ENCODE measurements at places on chromosomes 1 and 21. TPM values are rescaled to one million over a fixed set of nuclear protein-coding genes. Genes with fewer than 3 reads are reported as not detected.

DNA sequence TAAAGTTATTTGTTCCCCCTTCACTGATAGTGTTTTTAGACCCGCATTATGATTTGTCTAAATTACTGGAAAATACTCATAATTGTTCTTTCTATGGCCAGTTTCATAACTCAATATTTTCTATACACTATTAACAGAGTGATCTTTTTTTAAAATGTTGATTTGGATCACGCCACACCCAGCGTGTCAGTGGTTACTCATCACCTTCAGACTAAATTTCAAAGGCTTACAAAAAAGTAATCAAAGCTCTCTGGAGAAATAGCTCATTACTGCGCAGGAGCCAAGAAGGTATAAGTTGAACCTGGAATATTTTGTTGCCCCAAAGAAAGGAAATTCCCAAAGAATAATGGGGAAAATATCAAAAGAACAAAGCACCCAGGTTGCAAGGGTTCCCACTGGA is 104.9 kb downstream of the EVI5 start:
- H3K27me3 ChIP-seq = peaks cover 40% of the 10 kb centered on the region
- no peaks in the 10 kb centered on the region for H3K36me3 ChIP-seq
- no peaks in the 10 kb centered on the region for H3K4me1 ChIP-seq
- no peak for DNase-seq
- no peak overlapping the region for H3K27ac ChIP-seq

ABCG1 gene
- total RNA-seq = 13.2 TPM

DNA sequence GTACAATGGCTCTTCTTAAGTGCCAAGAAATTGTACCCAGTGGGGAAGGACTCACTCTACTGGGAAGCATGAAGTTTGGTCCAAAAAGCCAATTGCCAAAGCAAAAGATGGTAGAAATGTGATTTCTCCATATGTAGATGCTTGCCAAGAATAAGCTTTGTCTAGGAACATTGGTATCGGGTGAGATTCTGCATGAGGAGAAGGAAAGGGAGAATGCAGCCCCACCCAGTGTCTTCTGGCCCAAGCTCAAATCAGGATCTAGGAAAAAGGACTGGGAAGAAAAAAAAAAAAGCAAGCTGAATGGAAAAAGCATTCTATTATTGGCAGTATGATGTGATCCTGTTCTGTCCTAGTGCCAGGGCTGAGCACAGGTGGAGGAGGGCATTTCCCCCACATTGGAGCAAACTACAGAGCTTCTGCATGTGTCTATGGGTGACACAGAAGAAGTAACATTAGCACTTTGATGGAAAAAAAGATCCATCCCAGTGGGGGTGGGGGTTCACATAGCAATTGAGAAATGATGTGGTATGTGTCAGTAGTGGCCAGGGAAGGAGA is 226.6 kb downstream of the KCNH1 start:
- no peak for DNase-seq
- H3K4me1 ChIP-seq = no peaks in the 10 kb centered on the region
- peaks cover 7% of the 10 kb centered on the region for H3K27me3 ChIP-seq
- no peak overlapping the region for H3K27ac ChIP-seq
- H3K4me3 ChIP-seq = no peak overlapping the region

MX1 gene
- 967 TPM for total RNA-seq

FALEC gene
- total RNA-seq = 0.59 TPM

GIPC2 gene
- 0.23 TPM for total RNA-seq

- no peak overlapping the region for H3K27ac ChIP-seq
- DNase-seq = no peak
- H3K36me3 ChIP-seq = peaks cover 34% of the 10 kb centered on the region
- peaks cover 23% of the 10 kb centered on the region for H3K4me1 ChIP-seq
- H3K4me3 ChIP-seq = no peak overlapping the region
These were observed 18.3 kb downstream of the IFI44 start for GRCh38 chr1:78667939-78668338.

GRCh38 chr1:210347112-210347511 is 18.4 kb downstream of the HHAT start:
- no peaks in the 10 kb centered on the region for H3K36me3 ChIP-seq
- no peak for DNase-seq

DNA sequence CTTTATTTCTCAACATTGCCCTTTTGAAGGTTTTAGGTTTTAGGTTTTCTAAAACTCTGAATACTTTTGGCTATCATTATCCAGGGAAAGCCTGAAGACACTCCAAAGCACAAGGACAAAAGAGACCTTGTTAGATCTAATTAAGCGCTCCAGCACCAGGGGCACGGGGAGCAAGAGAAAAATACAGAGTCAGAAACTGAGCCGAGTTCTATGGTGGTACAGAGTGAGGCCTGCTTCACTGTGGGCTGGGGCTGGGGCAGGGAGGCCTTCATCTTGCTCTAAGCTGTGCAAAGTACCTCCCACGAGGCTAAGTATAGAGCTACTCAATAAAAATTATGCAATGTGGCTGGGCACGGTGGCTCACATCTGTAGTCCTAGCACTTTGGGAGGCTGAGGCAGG is 19.7 kb upstream of the RAB4A start:
- H3K27me3 ChIP-seq = peaks cover 3% of the 10 kb centered on the region
- DNase-seq = no peak
- peaks cover 28% of the 10 kb centered on the region for H3K4me1 ChIP-seq

Measured in activated CD8-positive, alpha-beta memory T cell treated with anti-CD3 and anti-CD28 coated beads, Interleukin-2, amount 10 ng/mL, durations not matched to agents 7 days and 5 days (primary cell).